ENCODE measurements at places on chromosomes 13 and 19.

DNA sequence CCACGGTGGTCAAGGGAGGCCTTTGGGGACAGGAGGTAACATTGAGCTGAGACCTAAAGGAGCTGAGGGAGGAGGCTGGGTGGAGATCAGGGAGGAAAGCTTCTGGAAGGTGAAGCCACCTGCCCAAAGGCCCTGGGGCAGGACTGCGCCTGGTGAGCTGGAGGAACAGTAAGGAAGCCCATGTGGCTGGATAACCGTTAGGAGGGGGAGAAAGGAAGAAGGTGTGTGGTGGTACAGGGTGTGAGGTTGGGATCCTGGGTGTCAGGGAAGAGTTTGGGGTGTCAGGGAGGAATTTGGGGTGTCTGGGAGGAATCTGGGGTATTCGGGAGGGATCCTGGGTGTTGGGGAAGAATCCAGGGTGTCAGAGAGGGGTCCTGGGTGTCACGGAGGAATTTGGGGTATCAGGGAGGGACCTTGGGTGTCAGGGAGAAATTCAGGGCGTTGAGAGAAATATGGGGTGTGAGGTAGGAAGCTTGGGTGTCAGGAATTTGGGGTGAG is 695 bp downstream of the TICAM1 start:
- DNase-seq, result no peak

- no peak for DNase-seq
These were observed 933.4 kb downstream of the SLITRK6 start for GRCh38 chr13:84865783-84866221.

GRCh38 chr19:37943480-37943879 is 36.5 kb downstream of the SIPA1L3 start:
- DNase-seq, result no peak

- peak; percentile 24 for DNase-seq
These were observed 606 bp downstream of the PRDX2 start for GRCh38 chr19:12800923-12801465.

DNA sequence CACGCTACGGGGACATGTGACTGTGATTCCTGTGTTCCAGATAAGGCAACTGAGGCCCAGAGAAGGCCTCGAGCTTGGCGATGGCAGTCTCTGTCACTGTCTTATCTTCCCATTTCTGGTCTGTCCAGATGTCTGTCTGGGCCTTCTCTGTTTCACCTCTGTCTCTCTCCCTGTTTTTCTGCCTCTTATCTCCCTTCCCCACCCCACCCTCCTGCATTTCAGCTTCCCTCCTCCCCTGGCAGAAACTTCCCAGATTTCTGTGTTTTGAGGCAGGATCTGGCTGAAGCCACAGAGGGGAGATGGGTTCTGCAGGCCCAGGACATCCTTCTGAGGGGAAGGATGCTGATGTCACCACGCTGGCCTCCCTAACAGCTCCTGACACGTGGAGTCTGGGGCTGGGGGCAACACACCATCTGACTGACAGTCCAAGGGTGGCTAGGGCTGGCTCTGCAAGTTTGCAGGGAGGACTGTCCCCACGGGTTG is 14.4 kb downstream of the PAK4 start:
- DNase-seq, result no peak

DNA sequence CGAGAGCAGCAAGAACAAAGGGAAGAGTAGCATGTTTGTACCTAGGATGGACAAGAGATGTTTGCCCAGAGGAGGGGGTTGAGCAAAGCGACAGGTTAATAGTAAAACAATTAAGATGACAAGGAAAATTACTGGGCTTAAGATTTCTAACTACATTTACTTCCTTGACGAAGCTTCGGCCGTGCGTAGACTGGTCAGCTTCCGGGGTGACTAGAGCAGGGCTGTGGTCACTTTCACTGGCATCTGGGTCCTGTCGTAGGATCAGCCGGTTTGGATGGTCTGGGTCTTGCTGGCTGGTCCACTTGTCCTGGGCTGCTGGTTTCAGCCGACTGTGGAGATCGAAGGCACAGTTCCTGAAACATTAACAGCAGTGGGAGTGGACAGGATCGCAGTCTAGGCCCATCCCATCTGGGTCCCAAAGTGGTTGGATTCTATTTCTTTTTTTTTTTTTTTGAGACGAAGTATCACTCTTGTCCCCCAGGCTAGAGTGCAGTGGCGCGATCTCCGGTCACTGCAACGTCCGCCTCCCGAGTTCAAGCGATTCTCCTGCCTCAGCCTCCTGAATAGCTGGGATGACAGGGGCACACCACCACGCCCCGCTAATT is 5.0 kb upstream of the BSG start:
- no peak for DNase-seq

DNA sequence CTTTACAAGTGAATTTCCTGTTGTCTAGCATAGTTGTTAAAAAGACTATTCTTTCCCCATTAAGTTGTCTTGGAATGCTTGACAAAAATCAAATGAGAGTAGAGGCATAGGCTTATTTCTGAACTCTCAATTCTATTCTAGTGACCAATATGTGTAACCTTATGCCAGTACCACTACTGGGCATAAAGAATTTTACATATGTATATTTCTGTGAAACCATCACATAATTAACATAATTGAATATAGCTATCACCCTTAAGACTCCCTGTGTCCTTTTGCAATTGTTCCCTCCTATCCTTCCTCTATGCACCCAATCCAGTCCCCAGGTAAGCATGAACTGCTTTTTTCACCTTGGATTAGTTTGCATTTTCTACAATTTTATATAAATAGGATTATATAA is 165.0 kb downstream of the DNAJC3 start:
- no peak for DNase-seq

DNA sequence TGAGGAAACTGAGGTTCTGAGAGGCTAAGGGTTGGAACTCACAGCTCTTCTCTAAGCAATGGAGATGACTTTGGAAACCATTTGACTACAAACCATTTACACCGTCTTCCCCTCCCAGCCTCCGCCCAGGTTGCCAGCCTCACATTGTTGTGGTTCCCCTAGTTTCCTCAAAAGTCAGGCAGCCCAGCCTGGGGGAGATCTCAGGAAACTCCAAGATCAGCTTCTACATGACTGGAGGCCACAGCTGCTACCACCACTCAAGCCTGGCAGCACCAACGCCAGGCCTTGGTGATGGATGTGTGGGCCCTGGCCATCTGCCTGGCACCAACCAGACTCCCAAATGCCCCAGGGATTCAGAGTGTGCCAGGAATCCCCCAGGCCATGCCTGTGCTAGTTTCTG is 207.9 kb downstream of the TSHZ3 start:
- DNase-seq, result no peak

GRCh38 chr13:113624235-113624587 is 33.8 kb downstream of the ATP4B start:
- DNase-seq, result no peak

GRCh38 chr13:105474983-105475610 is 1060.4 kb downstream of the EFNB2 start:
- DNase-seq, result no peak

- DNase-seq, result peak; percentile 75
These were observed 295.4 kb upstream of the MAB21L1 start for GRCh38 chr13:35771898-35772297.

DNA sequence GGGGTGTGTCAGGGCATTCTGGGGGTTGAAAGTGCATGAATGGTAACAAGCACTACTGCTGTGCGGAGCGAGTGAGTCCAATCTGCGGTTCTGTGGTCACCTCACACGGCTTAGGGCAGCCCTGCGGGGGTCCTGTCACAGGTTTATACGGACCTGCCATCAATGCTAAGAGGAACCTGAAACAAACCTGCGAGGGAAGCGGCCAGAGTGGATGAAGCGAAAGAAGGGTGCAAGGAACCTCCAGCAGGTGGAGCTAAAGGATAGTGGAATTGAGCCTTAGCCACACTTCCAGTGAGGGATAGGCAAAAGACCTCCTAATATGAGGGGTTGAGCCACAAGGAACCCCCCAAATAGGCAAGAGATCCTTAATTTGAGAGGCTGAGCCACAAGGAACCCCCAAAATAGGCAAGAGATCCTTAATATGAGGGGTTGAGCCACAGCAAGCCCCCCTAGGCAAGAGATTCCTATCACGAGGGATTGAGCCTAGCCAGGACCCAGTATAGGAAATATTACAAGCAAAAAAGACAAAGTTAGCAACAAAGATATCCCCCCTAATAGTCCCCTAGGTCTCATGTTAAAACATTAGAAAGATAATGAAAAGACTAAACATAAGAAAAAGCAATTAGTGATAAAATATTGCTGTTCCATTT is 6.3 kb upstream of the ZNF69 start:
- DNase-seq, result peak; percentile 76

GRCh38 chr19:46181388-46181779 is 33.3 kb downstream of the IGFL2 start:
- DNase-seq, result no peak

DNA sequence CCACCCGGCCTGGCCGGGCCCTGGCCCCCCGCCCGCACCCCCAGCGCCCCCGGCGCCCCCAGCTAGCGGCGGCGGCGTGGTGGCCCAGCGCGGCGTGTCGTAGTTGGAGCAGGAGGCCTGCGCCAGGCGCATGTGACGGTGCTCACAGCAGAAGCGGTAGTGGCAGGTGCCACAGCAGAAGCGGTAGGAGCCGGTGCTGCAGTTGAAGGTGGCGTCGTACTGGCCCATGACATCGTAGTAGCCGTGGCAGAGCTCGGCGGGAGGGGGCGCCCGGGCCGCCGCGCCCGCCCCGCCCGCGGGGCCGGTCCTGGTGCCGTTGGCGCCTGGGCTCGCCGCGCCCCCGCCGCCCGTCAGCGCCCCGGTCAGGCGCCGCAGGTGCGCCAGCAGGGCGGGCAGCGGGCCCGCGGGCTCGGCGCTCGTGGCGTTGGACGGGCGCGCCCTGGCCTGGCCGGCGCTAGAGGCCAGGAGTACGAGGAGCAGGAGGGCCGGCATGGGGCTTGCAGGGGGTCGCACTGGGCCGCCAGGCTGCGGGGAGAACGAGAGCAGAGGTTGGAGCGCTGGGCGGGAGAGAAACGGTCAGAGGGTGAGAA is 633 bp downstream of the SHISA7 start:
- DNase-seq, result no peak

DNA sequence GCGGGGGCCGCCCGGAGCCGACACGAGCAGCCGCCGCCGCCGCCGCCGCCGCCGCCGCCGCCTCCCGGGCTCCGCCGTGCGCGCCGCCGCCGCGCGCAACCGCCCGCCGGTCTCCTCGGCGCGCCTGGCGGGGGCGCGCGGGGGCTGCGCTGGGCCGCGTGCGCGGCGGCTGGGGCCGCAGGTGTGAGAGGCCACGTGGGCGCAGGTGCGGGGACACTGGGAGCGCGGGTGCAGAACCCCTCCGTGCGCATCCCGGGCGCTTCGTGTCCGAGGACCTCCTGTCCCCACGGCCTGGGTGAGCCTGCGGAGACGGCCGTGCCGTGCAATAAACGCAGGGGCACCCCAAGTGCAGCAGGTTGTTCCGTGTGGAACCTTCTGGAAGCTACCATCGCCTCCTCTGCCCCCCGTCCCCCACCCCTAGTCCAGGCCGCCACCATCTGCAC is at the start of gene LINGO3:
Gene LINGO3, minus strand, starts transcription at position 41 of the 443 bp plus-strand sequence. CDS start 16,378 bp downstream, outside the sequence.
- peak; percentile 47 for DNase-seq

GRCh38 chr19:30320916-30321315 is 51.3 kb upstream of the ZNF536 start:
- no peak for DNase-seq

DNA sequence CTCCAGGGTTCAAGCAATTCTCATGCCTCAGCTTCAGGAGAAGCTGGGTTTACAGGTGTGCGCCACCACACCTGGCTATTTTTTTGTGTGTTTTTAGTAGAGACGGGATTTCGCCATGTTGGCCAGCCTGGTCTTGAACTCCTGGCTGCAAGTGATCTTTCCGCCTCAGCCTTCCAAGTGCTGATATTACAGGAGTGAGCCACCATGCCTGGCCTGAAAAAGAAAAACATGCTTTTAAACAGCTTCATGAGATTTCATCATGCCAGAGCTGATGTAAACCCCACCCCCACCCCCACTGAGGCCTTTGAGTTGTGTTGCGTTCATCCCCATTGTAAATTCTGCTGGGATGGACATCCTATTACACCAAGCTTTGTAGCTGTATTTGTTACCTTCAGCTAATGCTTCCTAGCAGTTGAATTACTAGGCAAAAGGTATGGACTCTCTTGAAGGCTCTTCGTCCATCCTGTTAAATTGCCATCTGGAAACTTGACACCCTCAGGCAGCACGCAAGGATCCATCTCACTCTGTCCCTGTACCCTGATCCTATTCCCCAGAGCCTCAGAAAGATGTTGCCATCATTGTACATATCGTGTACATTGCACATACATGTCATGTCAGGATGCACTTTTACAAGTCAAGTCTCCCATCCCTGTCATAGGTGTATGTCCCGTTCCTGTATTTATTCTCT is 47.3 kb downstream of the NFIX start:
- DNase-seq, result no peak

DNA sequence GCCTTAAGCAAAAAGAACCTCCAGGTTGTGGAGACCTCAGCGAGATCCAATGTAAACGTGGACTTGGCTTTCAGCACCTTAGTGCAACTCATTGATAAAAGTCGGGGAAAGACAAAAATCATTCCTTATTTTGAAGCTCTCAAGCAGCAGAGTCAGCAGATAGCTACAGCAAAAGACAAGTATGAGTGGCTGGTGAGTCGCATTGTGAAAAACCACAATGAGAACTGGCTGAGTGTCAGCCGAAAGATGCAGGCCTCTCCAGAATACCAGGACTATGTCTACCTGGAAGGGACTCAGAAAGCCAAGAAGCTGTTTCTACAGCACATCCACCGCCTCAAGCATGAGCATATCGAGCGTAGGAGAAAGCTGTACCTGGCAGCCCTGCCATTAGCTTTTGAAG is 58.5 kb downstream of the ARHGAP35 start:
- no peak for DNase-seq

- no peak for DNase-seq
These were observed 3.0 kb downstream of the PEG3 start for GRCh38 chr19:56837492-56838023.

DNA sequence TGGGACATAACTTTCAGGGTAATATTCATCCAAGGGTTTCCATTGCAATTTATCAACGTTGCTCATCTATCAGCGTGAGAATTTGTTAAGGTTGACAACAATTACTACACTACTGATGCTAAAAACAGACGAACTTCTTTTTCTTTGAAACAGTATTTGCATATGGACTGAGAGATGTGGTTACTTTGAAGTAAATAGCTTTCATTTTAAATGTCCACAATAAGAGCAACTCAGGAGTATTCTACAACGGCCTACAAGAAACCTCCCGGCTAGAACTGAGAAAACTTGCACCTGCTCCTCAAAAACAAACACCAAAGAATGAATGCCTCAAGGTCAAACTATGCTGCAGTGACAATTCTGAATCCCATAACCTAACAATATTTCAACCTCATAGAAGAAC is 238.4 kb downstream of the IRS2 start:
- DNase-seq, result no peak

DNA sequence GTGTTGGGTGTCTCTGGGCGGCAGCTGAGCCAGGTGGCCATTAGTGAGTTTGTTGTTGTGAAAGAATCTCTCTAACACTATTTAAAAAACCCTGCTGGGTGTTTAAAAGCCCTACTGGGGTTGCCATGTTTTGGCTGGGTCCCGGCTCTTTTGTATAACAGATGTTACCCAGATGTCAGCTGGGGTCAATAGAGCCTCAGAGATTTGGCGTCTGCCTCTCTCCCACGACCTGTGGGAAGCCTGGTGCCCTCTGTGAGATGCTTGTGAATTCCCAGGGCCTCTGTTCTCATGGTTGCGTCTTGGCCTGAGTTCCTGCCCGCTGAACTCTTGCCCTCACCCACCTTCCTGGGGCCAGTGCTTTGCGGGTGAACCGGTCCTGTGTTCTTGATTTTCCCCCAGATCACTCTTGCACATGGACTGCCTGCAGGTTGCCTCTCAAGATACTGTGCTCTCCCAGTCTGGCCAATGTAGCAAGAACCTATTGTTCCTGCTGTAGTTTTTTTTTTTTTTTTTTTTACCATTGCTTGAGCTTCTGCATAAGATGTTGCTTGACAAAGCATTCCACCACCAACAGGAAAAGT is 9.5 kb downstream of the NFILZ start:
- DNase-seq, result no peak

- peak; percentile 40 for DNase-seq
These were observed 931.0 kb upstream of the MIR17HG start for GRCh38 chr13:90416519-90416918.
